Activated CD8-positive, alpha-beta memory T cell treated with anti-CD3 and anti-CD28 coated beads for 24 hours (primary cell): ENCODE measurements at places on chromosomes 12 and 14.

DNA sequence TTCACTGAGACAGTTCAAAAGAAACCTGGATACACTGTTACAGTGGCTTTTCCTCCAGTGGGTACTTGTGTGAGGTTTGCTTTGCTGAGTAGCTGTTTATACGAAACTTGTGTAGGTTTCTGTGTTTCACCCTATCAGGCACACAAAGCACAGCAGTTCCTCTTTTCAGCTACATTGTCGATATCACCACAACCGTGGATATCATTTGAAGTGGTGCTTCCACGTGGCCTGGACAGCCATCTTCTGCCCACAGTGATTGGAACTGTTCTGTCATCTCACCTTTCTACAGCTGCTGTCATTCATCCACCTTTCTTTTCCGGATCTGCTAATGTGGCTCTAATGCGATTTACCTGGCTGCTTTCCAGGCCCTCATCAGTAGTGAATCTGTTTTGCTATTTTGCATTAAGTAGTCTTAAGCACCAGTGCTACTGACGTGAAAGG lies 368.8 kb downstream of the SYT1 start:
- no peak for DNase-seq

- DNase-seq, result no peak
These were observed 498 bp downstream of the GPR132 start for GRCh38 chr14:105064721-105065143.

DNA sequence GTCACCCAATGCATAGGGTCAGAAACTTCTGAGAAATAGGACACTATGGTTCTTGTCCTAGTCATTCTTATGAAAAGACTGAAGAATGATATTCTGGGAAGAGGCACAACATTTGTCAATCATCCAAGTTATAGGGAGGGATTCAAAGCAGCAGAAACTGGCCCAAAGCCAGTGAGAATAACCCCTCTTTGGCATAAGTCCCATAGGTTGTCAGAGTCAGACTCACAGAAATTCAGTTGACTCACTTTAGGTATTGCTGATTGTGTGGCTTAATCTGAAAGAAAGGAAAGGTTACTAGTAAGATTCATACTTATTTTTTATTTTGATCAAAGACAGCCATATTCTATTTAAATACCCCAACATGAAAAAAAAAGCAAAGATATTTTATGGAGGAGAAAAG lies 151.0 kb downstream of the SRGAP1 start:
- no peak for DNase-seq

GRCh38 chr12:10094646-10095395 lies 4.0 kb downstream of the CLEC1A start:
- DNase-seq, result no peak
